ENCODE measurements at places on chromosomes 16 and 17. TPM values are rescaled to one million over a fixed set of nuclear protein-coding genes. Genes with fewer than 3 reads are reported as not detected.

DNA sequence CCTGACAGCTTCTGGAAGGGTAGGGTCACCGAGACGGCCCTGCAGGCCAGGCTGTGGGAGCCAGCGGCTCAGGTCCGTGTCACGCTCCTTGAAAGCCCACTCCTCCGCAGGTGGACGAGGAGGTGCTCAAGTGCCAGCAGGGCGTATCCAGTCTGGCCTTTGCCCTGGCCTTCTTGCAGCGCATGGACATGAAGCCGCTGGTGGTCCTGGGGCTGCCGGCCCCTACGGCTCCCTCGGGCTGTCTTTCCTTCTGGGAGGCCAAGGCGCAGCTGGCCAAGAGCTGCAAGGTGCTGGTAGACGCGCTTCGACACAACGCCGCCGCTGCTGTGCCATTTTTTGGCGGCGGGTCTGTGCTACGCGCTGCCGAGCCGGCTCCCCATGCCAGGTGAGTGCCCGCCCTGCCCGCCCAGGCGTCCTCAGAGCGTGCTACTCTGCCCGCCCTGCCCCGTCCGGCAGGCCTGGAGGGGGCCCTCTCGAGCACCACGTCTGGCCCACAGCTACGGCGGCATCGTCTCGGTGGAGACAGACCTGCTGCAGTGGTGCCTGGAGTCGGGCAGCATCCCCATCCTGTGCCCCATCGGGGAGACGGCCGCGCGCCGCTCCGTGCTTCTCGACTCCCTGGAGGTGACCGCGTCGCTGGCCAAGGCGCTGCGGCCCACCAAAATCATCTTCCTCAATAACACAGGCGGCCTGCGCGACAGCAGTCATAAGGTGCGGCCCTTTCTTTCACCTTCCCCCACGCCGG lies 1.3 kb downstream of the NAGS start:
- DNase-seq, result peak; percentile 72

GRCh38 chr17:50044483-50044882 lies 11.4 kb upstream of the ITGA3 start:
- DNase-seq, result no peak

- DNase-seq, result peak; percentile 29
Measured at GRCh38 chr17:62995377-62995885, 29.4 kb downstream of the TANC2 start.

GRCh38 chr16:80066805-80067580 lies 466.5 kb upstream of the MAF start:
- no peak for DNase-seq

DNA sequence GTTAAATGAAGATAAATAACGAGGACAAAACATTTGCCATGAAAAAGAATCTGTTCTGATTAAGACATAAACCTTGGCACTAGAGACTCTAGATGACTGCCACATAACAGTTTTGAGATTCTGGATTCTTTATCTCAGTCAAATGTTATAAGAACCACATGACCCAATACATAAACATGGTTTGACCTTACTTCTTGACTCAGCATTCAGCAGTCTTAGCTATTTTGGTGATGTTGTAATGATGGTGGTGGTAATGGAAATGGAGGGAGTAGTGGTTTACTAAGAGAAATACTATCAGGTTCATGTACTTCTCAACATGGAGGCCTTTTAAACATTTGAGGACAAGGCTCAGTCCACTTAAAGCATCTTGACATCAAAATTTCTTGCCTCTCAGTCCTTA lies 925.4 kb downstream of the CDH11 start:
- no peak for DNase-seq

- no peak for DNase-seq
Measured at GRCh38 chr16:55189224-55189623, 134.8 kb upstream of the IRX6 start.

DNA sequence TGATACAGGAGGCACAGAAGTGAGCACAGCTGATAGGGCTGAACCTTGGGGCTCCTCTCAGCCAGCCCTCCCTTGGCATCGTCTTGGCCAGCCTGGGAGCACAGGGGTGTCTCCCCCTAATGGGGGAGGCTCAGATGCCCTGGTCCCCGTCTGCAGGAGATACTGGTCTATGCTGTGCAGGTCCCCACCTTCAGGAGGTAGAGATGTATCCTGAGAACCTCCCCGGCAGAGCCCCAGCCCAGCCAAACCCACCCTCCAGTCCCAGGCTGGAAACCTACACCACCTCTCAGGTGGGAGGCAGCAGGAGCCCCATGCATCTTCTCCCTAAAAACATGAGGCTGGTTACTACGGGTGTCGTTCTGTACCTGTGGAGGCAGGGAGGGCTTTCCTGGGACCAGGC lies 38.7 kb downstream of the ABCC6 start:
- DNase-seq, result no peak

DNA sequence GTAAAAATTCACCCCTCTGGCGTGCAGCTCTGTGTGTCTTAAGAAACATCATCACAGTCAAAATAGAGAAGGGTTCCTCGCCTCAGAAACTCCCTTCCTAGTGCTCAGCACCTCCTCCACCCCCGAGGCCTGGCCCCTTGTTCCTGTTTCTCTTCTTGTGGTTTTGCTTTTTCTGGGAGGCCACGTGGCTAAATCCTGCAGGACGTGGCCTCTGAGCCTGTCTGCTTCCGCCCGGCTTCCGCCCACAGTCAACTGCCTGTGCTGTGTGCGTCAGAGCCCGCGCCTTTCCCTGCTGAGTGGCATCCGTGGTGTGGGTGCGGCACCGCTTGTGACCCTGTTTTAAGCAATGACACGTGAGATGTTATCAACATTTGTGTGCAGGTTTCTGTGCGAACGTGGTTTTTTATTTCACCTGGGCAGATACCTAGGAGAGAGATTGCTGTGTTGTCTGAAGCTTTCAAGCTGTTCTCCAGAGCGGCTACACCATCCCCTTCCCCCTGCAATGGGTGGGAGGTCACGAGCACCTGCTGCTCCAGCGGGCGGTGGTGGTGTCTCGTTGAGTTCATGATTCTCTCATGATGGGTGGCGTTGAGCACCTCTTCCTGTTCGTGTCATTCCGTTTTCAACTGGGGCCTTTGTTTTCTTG lies 21.7 kb downstream of the ACSF3 start:
- DNase-seq, result peak; percentile 85

- DNase-seq, result no peak
Measured at GRCh38 chr16:82535262-82535661, 91.5 kb upstream of the CDH13 start.

DNA sequence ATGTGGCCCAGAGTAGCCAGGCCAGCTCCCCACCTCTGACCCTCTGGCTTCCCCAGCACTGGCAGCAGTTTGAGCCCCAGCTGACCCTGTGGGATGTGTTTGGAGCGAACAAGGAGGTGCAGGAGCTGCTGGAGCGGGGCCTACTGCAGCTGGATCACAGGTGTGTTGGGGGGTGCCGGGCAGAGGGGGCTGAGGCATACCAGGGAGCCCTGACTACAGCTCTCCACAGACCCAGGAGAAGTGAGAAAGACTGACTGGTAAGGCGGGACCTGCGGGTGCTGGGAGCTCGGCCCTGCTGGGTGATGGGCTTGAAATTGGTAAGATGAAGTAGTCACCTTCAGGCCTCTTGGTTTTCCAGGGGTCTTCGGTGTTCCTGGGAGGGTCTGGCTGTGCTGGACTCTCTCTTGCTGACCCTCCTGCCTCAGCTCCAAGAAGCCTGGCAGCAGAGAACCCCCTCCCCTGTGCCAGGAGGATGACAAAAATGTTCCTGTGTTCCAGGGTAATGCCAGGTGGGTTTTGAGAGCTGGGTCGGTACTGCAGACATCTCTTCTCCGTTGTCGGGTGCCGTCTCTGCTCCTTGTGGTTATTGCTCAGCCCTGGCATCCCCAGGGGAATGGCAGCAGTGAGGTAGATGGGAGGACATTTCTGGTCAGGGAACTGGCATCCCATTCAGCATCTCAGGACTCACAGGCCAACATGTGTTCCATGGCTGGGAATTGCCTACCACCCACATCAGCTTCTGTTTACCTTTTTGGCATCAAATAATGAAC lies 5.9 kb downstream of the RSAD1 start:
- DNase-seq, result no peak

PRDM7 gene
- total RNA-seq, result not detected

CRYM gene
- total RNA-seq, result 5.6 TPM

LPO gene
- not detected for total RNA-seq

MT1G gene
- total RNA-seq, result 114 TPM

MYH1 gene
- not detected for total RNA-seq

TEX14 gene
- not detected for total RNA-seq

Data from transverse colon (tissue), 4 donors.